ENCODE measurements at places on chromosomes 16 and 17.

DNA sequence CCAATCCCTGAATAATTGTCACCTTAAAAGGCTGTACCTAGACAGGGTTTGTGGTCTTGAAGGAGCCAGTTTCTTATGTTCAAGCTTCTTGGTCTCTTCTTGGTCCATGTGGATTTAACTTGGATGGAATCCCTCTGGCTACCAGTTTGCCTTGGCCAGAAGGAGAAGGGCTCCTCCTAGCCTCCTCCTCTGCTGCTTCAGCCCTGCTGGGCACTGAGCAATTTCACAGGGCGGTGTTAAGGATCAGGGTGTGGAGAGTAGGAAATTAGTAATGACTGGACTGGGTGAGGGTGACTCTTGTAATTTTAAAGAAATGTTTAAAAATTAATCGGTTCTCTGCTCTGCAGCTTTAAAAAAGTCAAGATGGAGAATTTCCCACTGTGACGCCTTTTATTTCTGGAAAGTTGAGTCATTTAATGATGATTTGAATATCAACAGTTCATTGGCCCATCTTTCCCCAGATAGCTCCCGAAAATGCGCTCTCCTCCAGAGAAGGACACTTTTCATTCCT lies 96.4 kb downstream of the MSI2 start:
- no peak for DNase-seq

DNA sequence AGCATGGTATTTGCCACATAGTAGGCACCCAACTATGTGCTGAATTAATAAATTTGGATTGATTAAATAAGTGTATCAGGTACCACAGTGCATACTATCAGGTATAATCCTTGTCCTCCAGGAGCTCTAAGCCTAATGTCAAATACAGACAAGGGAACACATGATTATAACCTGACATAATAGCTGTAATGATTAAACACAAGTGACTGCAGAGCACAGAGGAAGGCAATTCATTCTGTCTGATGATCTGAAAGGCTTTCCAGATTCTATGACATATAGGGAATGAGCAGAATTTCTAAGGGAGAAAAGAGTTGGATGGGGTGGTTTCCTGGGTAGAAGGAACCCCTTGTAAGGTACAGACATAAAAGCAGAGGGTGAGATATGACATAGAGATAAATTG lies 273.5 kb downstream of the KIF2B start:
- no peak for DNase-seq

DNA sequence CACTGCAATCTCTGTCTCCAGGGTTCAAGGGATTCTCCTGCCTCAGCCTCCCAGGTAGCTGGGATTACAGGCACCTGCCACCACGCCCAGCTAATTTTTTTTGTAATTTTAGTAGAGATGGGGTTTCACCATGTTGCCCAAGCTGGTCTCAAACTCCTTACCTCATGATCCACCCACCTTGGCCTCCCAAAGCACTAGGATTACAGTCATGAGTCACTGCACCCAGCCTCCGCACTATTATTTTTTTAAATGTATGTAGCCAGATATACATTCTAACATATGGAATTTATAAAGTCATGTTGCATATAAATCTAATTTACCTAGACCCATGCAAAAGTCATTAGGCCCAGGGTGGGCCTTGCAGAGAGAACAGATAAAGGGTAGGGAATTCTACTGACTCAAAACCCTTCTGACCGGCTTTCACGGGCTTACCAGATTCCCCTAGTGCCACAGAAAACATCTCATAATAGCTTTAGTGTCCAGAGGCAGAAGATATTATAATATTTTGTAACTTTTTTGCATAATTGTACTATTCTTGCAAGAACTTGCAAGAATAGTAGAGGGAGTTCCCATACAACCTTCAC lies 20.5 kb upstream of the HELZ start:
- no peak for DNase-seq

DNA sequence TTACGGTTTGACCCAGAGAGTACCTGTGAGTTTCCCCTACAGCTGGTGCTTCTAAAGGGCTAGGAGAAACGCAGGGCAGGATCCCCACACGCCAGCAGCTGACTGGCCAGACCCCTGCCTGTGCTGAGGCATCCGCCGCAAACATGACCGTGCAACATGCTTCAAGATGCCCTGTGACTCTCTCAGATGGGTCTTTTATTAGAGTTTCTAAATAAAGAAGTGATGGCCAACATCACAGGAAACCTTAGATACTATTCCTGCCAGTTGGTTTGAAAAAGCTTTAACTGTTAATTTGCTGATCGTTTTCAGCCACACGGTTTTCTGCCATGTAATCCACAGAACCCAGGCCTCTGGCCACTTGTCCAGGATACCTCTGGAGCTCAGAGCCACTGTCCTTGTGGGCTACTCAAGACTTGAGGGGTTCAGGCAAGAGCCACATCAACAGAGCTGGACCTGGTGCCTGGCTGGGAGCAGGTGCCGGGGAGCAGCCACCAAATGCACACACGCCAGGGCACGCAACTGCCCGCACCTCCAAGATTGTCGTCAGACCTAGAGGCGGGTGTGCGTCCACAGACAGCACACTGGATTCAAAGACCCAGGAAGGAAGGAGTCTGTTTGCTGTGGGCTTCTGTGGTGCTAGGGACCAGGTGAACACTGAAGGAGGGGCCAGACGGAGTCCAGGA lies 118.4 kb downstream of the ZNF778 start:
- DNase-seq, result no peak

Measured in ovary (tissue), 10 donors.